ENCODE measurements at places on chromosomes 1 and 21.

- peak; percentile 57 for DNase-seq
Observed at GRCh38 chr1:155729031-155729898, 40.4 kb downstream of the DAP3 start.

GRCh38 chr1:53467391-53467790 is 8.2 kb downstream of the DMRTB1 start:
- DNase-seq, result no peak

DNA sequence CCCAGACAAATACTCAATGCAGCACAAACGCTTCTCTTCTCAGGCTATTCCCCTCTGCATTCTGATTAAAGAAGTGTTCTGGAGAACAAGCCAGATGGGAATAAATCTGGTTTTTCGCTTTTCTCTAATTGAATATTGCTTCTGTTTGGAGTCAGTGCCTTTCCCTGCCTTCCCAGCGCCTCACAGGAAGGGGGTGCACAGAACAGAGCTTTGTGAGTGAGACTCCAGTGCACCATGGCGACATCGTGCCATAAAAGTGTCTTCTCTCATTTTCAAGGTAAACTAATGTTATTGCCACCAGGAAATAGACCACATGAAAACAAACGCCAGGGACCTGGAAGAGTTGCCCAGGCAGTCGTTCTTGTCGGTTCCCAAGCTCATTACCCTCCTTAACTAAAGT is 43.6 kb upstream of the SLC45A1 start:
- DNase-seq, result no peak

GRCh38 chr1:218775501-218776021 is 398.1 kb upstream of the LYPLAL1 start:
- no peak for DNase-seq

DNA sequence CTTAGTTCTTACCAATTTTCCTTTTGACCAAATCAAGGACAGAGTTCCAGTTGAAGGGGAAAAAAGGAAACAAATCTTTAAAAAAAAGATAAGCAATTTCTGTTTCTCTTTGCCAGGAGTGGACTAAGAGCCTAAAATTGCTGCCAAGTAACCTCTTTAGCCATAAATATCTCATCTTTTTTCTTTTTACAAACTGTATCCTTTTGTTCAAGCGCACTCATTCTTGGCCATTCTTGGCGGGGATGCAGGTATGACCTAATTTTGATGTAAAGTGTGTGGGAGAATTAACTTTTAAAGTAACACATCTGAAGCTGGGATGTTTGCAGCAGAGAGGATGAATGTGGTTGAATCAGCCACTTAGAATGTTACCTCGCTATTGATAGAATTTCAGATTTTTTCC is 13.4 kb upstream of the KIF1B start:
- no peak for DNase-seq

- no peak for DNase-seq
Observed at GRCh38 chr1:116748272-116748671, 6.0 kb upstream of the CD2 start.

DNA sequence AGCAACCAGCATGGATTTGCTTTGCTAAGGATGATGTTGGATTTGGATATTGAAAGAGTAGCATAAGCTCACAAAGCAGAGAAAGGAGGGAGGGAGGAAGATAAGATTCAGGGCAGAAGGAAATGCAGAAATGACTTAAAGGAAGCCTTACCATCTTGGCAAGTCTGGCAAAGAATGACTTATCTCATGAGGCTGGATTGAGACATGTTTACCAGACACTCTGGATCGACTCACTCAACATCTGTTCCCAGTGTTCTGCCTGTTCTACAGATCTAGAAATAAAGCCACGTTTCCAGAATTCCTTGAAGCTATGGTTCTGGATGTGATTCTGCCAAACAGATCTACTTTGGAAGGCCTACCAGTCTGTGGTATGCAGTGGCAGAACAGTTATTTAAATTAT is 38.8 kb upstream of the CTBS start:
- no peak for DNase-seq

- DNase-seq, result no peak
Observed at GRCh38 chr1:52334906-52335528, 31.0 kb downstream of the CC2D1B start.

GRCh38 chr1:93734999-93735398 is 53.4 kb upstream of the BCAR3 start:
- DNase-seq, result no peak

DNA sequence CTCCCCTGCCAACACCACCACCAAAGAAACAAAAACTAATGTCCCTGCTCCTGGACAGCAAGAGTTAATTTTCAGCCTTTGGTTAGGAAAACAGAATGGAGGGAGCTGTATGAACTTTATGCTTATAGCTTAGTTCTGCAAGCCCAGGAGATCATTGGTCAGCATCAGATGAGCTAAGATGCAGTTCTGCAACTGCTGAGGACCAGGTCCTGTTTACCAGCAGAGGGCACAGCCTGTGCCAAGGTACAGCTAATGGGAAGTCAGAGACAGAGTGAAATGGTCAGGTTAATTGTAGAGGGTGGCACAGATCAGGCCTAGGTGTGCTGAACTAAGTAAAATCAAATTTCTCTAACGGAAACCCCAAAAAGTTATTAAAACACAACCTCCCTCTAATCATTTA is 161.3 kb downstream of the ROR1 start:
- DNase-seq, result no peak

- DNase-seq, result no peak
Observed at GRCh38 chr1:94669198-94669597, 127.6 kb upstream of the F3 start.

DNA sequence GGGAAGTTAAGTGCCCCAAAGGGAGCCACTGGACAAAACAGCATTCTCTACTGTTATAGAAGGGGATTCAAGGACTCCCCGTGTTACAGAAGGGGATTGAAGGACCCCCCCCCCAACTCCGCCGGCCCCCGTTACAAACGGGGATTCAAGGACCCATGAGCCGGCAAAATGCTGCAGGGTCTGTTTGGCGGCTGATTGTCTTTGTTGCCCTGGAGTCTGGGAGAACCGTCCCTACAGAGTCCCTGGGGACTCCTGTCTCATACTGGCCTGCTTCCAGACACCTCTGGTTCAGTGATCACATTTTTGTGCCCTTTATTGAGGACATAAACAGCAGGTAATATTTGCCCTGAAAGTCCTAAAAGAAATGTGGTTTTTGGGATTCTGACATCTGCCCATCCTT is 96.4 kb downstream of the SYF2 start:
- no peak for DNase-seq

DNA sequence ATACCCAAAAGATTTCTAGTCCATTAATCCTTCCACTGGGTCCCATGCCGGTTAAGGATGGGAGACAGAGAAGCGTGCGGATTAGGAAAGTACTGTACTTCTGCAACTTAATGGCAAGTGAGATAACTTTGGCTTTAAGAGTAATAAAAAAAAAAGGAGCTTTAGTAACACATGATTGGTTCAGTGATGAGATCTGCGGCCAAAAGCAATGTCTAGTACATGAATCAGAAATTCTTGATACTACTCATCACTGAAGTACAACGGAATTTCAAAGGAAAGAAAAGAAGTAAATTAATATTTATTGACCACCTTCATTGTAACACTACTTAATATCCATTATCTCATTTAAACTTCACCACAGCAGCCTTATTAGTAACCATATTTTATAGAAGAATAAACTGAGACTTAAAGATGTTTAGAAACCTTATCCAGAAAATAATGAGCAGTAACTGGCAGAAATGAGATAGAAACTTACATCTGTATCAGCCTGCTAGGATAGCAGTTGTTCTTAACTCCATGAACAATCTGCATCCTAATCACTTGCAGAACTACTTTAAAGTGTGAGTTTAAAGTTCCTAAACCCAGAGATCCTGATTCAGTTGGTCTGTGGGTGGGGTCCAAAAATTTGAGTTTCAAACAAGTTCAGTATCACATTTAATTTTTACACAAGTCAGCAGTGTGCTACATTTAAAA is 14.1 kb upstream of the NUF2 start:
- DNase-seq, result no peak

- no peak for DNase-seq
Observed at GRCh38 chr1:180574031-180574713, 15.4 kb downstream of the OVAAL start.

DNA sequence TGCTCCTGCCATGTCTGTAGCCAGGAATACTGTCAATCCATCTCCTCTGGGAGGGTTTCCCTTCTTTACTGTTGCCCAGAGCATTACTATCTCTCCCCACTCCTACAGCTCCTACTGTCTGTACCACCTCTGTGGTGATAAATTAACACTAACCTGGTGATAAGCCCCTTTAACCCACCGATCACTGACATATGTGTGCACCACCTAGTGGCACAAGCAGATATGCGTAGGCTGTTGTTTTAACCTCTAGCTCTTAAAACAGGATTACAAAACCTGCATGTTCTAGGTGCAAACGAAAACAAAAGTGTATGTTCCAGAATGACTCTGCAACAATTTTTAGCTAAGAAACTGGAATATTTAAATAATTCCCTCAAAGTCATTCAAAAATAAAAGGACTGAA is 93.9 kb upstream of the BEND5 start:
- DNase-seq, result peak; percentile 4

DNA sequence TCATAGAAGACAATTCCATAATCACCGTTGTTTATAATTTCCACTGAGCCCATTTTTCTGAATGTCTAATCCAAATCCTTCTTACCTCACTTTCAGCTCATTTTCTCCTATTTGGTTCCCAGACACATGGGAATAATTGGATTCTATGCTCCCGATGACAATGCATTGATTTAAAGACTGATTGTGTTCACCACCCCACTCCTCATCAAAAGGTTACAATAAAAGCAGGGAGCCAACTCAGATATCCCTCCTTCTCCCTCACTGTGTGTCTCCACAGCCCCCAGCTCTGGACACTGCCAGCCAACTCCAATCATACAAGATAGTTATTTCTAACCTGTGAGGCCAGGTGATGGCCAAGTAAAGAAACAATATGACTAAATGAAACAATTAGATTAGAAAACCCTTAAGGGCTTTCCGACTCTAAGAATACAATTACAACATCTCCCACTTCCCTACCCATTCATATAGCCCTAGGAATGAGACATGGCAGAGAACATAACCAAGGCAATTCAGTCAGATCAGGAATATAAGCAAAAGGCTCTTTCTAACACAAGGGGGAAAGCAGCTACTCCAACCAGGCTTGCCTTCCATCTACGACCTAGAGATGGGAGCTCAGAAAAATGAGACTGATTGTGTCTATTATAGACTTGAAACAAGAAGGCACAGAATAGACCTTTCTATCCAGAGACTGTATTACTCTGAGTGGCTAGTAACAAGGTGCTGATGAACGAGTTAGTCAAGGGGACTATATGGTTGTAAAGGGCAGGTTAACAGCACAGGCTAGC is 28.5 kb upstream of the CADM3 start:
- DNase-seq, result no peak

DNA sequence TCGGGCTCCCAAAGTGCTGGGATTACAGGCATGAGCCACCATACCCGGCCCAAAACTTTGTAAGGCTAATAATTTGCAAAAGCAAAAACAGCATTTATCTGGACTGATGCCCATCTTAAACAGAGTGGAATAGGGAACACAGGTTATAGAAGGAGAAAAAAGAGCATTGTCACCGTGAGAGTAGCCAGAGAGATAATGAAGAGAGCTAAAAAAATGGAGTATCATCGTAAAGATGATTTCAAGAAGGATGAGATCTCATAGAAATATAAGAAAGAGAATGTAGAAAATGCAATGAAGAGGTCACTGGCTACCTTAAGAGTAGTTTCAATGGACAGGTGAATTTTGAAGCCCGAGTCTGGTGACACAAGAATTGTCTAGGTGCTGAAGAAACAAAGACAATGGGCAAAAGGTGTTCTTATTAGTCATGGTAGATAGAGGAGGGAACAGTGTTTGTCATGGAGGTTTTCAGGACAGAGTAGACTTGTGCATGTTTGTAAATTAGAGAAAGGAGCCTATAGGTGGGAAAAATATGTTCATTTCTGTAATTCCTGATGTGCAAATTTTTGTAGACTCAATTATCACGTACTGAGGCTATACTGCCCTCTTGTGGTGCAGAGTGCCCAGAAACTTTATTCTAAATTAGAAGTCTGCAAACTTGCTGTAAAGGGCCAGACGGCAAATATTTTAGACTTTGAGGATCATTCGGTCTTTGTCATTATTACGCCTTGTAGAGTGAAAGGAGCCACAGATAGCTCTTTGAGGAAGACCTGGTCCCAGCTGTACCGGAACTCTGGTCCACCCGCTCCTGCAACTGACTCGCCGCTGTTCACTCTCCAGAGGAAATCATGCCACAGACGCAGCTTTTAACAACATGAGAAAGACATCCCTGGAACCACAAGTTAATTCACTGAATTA is 8.1 kb upstream of the TMEM183A start:
- DNase-seq, result peak; percentile 68

- no peak for DNase-seq
Observed at GRCh38 chr1:67970088-67970487, 80.3 kb downstream of the DIRAS3 start.

- no peak for DNase-seq
Observed at GRCh38 chr1:99173900-99174299, 90.4 kb upstream of the PLPPR4 start.

GRCh38 chr21:25039461-25040380 is 567.6 kb downstream of the MRPL39 start:
- DNase-seq, result no peak

DNA sequence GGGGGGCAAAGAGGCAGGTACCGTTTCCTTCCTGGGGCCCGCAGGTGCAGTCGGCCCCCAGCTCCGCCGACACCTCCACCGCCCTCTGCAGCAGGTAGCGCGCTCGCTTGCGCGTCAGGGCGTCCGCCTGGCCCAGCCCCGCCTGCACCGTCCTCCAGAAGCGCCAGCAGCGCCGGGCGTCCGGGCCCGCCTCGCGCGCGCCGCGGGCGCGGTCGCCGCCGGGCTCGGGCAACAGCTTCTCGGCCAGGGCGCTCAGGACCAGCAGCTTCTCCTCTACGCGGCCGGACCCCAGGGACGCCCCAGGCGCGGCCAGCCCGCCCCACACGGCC is 863 bp downstream of the TARBP1 start:
- no peak for DNase-seq

- no peak for DNase-seq
Observed at GRCh38 chr1:58896246-58897183, 112.7 kb upstream of the JUN start.

- no peak for DNase-seq
Observed at GRCh38 chr1:13593511-13594131, 10.0 kb downstream of the PDPN start.

DNA sequence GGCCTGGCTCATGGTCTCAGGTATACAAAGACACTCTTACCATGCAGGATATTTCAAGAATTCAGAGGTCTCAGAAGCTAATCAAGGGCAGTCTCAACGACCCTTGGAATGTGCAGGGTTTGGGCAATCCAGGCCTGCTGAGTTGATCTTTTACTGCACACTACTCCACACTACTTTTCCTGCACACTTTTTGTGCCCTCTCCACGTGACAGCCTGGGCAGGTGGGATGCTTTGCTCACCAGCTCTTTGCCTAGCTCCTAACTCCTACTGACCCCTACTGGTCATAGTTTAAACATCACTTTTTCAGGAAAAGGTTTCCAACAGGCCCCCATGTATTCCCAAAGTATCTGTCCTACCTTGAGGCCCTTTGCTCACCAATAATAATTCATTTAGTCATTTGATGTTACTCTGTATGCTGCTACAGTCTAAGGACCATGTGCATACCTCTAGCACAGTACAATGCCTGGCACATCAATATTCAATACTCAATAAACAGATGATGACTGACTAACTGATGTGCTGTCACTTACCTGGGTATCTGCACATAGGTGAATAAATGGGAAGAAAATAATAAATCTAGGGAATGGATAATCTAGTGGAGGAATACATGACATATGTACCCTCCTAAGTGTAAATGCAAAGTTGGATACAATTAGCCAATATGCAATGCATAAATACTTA is 9.6 kb downstream of the DUSP23 start:
- no peak for DNase-seq

GRCh38 chr1:171515741-171516140 is 30.4 kb downstream of the PRRC2C start:
- DNase-seq, result no peak

- DNase-seq, result no peak
Observed at GRCh38 chr1:209307846-209308245, 275.7 kb upstream of the CAMK1G start.

All from neural crest cell (in vitro differentiated cells).